ENCODE measurements at places on chromosomes 5 and 9.

DNA sequence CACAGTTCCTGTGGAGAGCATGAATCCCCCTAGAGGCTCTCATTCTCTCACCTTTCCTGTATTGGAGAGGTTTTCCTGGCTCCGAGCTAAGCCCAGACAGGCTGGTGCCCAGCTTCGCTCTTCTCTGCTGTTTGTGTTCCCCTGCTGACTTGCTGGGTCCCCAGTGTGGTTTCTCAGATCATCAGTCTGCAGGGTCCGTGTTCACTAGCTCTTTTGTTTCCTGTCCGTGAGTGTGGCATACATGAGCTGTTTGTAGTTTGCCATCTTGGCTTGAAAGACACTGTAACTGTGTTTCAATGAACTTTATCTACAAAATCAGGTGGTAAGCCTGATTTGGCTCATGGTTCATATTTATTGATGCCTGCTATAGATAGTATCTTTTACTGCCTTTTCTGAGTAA lies 23.8 kb downstream of the LOX start:
- DNase-seq = no peak

DNA sequence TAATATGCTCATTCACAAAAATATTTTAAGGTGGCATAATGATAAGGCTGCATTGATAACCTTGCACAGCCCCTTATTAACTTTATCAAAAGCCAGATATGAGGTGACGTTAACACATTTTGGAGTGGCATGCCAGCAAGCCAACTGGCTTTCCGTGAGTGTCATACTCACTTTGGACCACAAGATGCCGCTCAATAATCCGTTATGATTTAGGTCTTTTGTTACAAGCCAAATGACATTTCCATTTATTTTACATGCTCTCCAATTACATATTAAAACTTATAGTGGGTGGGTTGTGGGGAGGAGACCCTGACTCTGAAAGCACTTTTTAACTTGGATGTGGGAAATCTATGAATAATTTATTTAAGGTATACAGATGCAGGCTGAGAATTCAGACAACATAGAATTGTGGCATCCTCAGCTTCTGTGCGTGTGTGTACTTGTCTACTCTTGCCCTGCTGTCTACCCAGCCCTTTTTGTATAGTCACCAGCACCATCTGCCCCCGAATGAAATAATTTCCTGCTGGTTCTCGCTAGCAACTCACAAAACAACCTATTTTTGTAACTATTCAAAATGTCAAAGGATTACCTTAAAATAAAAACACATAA lies 305.1 kb downstream of the PSAT1 start:
- DNase-seq = peak; percentile 58

GRCh38 chr5:149633476-149634350 lies 52.4 kb downstream of the ARHGEF37 start:
- DNase-seq = no peak

- DNase-seq = no peak
Observed at GRCh38 chr5:73640861-73641320, 14.9 kb downstream of the ARHGEF28 start.

GRCh38 chr9:77599492-77599891 lies 48.6 kb downstream of the GNA14 start:
- no peak for DNase-seq

- peak; percentile 80 for DNase-seq
Observed at GRCh38 chr5:176629853-176630680, at the start of the genes EIF4E1B and SNCB. TSS of gene EIF4E1B (plus strand) at chr5:176630675. CDS start at chr5:176642788, 12,113 bp downstream. TSS of gene SNCB (minus strand) at chr5:176630534. CDS start at chr5:176629654, 880 bp downstream.

DNA sequence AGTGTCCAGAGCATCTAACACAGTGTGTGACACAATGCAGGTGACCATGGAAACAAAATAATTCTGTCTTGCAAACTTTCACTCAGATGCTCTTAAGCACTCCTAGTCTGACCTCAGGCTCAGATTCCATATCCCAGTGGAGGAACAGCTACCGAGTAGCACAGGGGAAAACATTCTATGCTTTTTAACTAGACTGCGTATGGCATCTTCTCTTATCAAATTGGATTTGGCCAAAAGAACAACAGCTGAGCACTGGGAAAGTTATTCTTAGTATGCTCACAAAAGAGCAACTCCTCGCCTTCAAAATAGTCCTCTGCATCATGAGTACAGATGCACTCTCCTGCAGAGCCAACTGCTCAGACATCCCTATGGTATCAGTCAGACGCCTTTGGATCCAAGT lies 528.2 kb upstream of the DAP start:
- DNase-seq = no peak
